ENCODE measurements at places on chromosomes 12 and 14.

DNA sequence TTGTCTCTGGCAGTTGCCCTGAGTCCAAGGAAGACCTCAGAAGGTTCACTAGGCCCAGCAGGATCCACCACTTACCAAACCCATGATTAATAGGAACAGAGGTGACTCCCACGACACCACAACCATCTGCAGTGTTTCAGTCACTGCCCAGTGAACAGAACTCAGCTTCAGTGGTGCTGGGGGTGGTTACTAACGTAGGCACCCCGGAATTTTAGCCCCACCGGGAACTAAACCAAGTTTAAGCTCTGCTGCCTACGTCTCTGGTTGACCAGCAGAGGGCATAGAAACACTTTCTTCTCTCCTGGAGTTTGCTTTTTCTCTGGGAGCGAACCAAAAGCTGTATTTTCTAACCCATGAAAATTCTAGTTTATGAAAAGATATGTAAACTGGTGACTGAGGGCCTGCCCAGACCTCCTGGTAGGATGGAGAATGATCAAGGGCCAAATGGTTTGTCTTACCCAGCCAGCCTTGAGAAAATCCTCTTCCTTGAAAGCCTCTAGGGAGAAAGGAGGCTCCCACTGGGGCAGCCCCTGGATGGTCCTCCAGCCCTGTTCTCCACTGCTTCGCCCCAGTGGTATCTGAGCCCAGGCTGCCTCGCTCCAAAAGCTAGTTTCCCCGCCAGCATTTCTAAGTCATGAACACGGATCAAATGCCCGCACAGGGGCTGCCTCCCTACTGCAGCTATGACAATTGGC is 379.8 kb downstream of the DPF3 start:
- DNase-seq: no peak

- DNase-seq: peak; percentile 28
Measured at GRCh38 chr14:68643673-68644072, 149.2 kb downstream of the ZFP36L1 start.

- DNase-seq: no peak
Measured at GRCh38 chr14:102793531-102794328, 16.5 kb downstream of the TRAF3 start.

- no peak for DNase-seq
Measured at GRCh38 chr12:65518771-65519170, 240.3 kb downstream of the MSRB3 start.

GRCh38 chr12:52213564-52214420 is 19.3 kb upstream of the KRT7 start:
- peak; percentile 88 for DNase-seq

- no peak for DNase-seq
Measured at GRCh38 chr12:42615006-42615405, 25.5 kb upstream of the PRICKLE1 start.

DNA sequence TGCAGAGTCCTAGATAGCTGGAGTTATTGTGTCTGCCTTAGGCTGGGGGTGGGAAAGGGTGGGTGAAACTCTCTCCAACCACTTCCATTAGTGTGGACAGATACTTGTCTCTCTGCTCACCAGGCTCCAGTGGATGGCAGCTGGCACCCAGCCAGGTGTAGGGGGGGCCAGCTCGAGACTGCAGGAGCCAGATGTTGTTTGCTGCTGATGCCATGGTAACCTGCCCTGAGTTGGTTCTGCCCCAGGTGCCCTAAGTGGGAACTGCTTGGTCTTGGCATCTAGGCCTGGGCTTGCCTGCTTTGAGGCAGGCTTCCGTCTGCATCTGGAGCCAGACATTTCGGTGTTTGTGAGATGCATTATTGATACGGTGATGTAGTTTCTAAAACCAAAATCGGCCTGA is 82.2 kb downstream of the ADCK1 start:
- no peak for DNase-seq

DNA sequence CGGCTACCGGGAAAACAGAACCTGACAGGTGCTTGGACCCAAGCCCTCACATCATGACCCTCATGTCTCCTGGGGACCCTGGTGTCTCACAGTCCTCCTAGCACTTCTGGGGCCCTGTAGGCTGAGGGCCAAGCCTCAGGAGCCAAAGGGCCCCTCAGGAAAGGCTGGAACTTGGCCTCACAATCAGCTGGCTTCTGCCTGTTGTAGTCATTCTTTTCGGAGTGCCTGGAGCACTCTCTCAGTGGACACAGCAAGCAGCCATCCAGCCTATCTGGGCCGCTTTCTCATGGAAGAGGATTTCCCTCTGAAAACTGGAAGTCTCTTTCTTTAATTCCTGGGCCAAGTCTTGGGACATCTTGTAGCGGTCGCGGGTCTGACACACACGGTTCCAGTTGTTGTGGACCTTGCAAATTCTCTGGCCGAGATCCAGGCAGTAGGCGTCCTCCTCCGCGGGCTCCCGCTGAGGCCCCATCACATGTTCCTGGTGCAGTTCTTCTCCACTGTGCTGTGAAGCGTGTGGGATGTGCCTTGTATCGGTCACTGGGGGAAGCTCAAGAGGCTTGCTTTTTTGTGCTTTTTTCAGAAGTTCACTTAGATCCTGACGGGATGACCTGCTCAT is 169.3 kb downstream of the EMP1 start:
- DNase-seq: no peak

DNA sequence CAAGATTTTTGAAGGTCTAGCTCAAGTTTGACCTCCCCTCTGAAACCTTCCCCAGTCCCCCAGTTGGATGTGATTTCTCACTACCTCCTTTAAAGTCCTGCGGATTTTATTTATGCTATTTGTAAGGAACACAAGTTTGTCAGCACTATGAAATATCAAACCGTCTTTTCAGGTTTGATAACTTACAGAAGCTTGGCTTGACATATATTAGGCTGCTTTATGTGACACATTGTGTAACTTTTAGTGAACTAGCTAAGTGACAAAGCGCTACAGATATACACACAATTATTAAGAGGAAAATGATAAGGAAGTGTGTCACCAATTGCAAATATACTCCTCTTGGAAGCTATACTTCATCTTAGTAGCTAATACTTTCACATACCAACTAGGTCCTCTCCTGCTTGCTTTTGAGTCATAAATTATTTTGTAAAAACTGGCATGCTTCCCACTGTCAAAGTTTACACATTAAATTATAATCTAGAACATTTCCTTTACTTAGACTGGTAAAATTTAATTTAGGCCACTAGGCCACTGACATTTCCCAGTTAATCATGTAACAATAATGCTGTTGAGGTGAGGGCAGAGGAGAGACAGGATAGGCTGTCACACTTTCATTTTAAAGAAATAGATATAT is 149.5 kb downstream of the TMTC3 start:
- no peak for DNase-seq

GRCh38 chr12:39682689-39683477 is 63.3 kb upstream of the ABCD2 start:
- DNase-seq: no peak

GRCh38 chr12:58814036-58814435 is 106.3 kb downstream of the LRIG3 start:
- DNase-seq: no peak

DNA sequence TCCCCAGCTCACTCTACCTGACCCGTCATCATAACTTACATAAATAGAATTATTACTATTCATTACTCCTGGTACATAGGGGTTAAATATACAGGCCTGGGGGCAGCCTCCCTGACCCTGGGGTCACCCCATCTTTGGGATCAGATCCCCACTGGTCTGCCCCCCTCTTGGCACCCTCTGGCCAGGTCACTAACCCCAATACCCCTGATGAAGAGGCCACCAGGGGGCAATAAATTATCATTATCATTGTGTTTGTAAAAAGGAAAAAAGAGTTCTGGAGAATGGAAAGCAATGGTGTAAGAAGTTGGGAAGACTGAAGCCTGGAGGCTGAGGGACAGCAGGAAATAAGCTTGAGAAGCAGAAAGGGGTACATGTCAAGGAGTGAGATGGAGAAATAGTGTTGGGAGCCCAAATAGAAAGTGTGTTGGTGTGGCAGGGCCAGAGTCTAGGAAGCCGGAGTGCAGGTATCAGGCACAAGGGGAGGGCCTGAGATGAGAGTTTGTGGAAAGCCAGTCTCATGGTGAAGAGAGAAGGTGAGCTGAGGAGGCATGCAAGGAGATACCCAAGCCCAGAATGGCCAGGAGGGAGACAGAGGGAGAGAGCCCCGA is 6.1 kb upstream of the AAAS start:
- DNase-seq: no peak

DNA sequence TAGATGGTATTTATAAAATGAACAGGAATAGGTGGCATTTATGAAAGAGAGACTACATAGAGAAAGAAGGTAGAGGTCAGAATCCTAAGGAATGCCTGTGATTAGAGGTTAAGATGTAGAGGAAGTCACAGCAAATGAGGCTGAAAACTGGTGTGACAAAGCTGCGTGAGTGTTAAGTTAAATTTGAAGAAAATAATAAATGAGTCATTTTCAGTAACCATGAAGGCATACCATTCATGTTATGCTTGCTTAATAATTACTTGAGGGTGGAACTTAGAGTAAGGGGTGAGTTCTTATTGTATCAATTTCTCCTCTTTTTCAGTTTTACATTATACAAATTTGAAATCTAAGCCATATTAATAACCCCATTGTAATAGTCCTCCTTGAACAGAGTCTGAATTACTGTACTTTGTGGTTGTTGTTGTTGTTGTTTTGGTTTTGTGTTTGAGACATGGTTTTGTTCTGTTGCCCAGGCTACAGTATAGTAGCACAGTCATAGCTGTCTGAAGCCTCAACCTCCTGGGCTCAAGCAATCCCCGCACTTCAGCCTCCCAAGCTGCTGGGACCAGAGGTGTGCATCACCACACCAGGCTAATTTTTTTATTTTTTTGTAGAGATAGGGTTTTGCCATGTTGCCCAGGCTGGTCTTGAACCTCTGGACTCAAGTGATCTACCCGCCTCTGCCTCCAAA is 761.5 kb downstream of the GALC start:
- DNase-seq: no peak

GRCh38 chr12:96007729-96008128 is 11.6 kb upstream of the HAL start:
- no peak for DNase-seq

DNA sequence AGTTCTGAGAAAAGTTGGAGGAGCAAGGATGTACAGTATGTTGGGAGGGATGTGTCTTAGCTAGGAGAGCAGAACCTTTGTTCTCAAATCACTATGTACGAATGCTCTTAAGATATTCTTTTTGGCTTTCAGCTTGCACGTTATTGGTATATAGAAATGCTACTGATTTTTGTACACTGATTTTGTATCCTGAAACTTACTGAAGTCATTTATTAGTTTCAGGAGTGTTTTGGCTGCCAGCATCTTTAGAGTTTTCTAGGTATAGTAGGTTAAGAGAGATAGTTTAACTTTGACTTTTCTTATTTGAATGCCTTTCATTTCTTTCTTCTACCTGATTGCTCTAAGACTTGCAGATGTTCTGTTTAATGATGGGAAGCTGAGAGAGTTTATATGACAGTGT is 442.8 kb upstream of the FBXO33 start:
- DNase-seq: no peak

DNA sequence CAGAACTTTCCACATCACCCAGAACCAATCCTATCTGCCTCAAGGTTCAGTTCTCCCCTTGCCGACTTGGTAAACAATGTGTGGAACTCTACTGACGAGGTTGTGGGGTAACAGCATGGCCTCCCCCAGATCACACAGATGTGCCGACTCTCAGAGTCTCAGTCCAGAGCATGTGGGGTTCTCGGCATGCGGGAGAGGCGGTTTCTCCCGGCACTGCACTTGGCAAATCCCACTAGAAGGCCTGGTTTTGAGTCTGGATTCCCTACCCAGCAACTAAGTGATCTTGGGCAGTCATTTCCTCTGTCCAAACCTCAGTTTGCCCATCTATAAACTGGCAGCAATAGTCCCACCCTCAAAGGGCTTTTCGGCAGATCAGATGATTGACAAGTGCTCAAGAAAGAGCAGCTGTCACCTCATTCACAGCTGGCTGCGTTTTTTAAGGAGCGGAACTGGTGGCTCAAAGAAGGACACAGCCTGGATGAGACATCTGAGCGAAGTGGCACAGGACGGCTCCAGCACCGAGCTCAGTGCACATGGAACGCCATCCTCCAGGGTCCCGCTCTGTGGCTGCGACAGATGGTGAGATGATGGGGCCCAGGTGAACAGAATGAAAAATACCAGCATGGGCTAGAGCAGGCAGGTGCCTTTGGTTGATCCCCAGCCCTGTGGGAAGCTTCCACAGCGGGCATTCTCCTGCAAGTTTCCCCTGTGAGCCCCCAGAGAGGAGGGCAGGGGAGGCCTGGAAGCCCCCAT is 7.3 kb downstream of the TESC start:
- no peak for DNase-seq

GRCh38 chr12:121545480-121545879 is 35.3 kb downstream of the KDM2B start:
- no peak for DNase-seq

- no peak for DNase-seq
Measured at GRCh38 chr12:53069621-53070410, 9.4 kb downstream of the SPRYD3 start.

- no peak for DNase-seq
Measured at GRCh38 chr14:71607056-71607455, 325.2 kb upstream of the RGS6 start.

- peak; percentile 92 for DNase-seq
Measured at GRCh38 chr12:48852734-48853688, 1.0 kb upstream of the DDX23 start.

DNA sequence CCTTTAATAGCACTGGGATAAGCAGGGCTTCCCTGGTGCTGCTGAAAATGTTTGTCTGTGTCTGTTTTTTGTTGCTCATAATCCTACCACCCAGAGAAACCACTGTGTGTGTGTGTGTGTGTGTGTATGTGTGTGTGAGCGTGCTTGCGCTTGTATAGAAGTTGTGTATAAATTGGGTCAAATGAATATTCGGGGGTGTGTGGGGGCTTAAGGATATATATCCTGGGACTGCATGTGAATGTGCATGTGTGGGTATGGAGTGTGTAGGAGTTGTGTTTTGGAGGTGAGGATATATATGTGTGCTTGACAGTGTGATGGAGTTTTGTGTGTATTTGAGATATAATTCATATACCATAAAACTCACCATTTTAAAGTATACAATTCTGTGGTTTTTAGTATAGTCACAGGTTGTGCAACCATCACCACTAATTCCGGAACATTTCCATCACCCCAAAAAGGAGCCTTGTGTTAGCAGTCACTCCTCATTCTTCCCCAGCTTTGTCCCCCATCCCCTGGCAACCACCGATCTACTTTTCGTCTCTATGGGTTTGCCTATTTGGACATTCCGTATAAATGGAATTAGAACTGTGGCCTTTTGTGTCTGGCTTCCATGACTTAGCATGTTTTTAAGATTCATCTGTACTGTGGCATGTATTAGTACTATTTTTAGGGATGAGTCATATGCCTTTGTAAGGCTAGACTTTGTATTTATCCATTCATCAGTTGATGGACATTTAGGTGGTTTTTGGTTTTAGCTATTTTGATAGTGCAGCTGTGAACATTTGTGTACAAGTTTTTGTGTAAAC is 25.6 kb downstream of the TCTN1 start:
- no peak for DNase-seq

DNA sequence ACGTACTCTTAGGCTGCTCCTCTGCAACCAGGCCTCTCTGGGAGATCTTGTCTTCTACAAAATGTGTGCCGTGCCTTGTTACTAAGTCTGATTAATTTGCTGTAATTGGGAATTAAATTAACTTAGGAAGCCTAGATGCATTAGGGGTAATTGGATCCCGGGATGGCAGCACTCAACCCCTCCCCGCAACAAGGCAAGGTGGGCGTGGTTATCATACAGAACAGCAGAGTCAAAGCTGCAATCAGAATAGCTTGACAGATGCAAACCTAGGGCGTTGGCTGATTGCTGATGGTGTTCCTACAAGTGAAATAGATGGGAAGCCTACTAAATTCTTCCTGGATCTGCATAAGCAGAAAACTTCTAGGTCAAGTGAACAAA is 34.5 kb upstream of the NFYB start:
- no peak for DNase-seq
